ENCODE measurements at places on chromosomes 7 and 10. TPM values are rescaled to one million over a fixed set of nuclear protein-coding genes. Genes with fewer than 3 reads are reported as not detected.

The CCDC71L gene
- total RNA-seq: 30.2 TPM

DNA sequence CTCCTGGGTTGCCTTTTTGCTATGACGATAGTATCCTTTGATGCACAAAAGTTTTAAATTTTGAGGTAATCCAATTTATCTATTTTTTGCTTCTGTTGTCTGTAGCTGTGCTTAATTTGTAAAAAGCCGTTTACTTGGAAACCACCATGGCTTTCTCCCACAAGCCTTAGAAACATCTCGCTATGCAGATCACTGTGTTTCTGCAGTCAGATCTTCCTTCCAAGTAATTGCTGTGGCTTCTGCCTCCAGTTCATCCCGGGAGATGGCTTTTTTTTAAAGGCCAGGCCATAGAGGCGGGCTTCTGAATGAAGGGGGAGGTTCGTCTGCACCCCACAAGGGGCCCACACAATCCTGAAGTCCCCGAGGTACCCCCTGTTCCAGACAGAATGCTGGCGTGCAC lies 48.3 kb upstream of the OCM2 start:
- DNase-seq: no peak

- no peak for DNase-seq
Measured at GRCh38 chr10:70539471-70539870, 60.9 kb downstream of the PALD1 start.

DNA sequence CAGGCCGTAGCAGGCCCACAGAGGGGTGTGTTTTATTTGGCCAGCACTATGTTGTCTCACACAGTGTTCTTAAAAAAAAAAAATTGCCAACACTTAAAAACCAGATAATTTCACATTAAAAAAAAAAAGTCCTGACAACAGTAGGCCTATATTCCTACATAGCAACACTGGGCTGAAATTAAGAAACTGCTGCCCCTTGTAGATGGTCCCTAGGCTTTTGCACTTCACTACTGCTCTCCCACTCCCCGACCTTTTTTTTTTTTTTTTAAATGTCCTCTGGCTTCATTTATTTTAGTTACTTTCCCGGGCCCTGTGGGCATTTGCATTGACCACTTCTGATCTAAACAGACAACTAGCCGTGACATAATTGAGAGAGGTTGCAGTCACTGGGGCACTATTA lies 36.0 kb downstream of the SPAG6 start:
- no peak for DNase-seq

- no peak for DNase-seq
Measured at GRCh38 chr10:126045861-126046260, 149.5 kb downstream of the FANK1 start.

The DDIT4 gene
- 95.9 TPM for total RNA-seq

GRCh38 chr7:29146057-29146706 lies at the start of gene CPVL:
CPVL (minus strand) TSS chr7:29146537; CDS start chr7:29121061, 25,476 bp downstream.
- peak; percentile 70 for DNase-seq

- DNase-seq: no peak
Measured at GRCh38 chr10:61975391-61975932, 74.0 kb downstream of the ARID5B start.

- no peak for DNase-seq
Measured at GRCh38 chr10:9869606-9870176, 1148.0 kb upstream of the CELF2 start.

The SFXN4 gene
- total RNA-seq: 40.8 TPM

All from type B pancreatic cell (in vitro differentiated cells).